ENCODE measurements at places on chromosomes 6 and 20.

DNA sequence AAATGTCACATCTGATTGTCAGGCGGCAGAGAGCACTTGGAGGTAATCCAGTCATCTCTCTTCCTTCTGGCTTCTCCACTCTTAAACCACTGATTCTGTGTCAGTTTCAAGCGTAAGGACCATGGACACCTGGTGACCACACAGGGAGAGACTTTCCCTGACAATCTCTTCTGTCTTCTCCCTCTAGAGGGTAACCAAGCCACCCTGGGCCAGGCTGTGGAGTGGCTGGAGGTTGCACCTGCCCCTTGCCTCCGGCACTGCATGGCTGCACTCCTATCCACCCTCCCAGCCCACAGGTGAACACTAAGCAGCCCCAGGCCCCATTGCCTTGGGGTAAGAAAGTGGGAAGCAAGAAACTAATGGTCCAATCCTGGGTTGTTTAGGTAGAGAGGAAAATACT is 78.7 kb downstream of the BFSP1 start:
- no peak for DNase-seq

DNA sequence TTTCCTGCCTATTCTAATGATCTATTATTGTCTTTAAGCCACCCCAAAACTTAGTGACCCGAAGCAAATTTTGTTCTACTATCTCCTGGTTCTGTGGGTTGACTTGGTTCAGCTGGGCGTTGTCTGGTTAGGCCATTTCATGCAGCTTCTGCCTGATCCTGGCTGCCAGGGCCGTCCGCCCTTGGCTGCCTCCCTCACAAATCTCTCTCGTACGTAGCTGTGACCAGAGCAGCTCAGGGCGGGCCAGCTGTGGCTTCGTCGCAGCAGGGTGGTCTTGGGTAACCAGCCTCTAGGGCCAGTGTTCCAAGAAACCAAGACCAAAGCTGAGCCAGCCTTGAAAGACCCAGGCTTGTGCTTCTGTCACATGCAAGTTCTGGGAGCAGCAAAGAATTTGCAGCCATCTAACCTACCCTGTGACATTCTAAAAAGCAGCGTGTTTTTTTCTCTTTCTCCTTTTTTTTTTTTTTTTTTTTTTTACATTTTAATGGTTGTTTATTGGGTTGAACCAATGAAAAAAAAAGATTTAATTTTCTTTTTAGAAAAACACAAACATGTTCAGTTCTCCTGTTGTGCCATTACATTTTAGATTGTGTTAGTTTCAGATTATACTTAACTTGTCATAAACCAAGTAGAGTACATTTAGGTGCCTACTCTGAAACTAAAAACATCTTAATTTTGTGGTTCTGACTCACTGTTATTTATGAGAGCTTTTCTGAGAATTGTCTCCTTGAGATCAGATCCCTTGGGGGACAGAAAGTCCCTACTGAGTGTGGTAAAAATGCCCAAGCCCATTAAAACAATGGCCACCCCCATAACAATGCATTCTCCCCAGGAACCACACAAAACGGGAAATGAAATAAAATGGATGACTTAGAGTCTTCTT is 83.9 kb downstream of the ZDHHC14 start:
- no peak for DNase-seq

GRCh38 chr6:108211671-108212070 is 45.8 kb downstream of the NR2E1 start:
- no peak for DNase-seq

- DNase-seq = peak; percentile 83
Observed at GRCh38 chr6:38350942-38351341, 288.8 kb downstream of the BTBD9 start.

GRCh38 chr20:1346315-1346969 is 17.5 kb upstream of the SDCBP2 start:
- no peak for DNase-seq

GRCh38 chr6:166751051-166751595 is 124.1 kb upstream of the RPS6KA2 start:
- DNase-seq = no peak

- no peak for DNase-seq
Observed at GRCh38 chr6:98579079-98579478, 255.3 kb upstream of the POU3F2 start.

DNA sequence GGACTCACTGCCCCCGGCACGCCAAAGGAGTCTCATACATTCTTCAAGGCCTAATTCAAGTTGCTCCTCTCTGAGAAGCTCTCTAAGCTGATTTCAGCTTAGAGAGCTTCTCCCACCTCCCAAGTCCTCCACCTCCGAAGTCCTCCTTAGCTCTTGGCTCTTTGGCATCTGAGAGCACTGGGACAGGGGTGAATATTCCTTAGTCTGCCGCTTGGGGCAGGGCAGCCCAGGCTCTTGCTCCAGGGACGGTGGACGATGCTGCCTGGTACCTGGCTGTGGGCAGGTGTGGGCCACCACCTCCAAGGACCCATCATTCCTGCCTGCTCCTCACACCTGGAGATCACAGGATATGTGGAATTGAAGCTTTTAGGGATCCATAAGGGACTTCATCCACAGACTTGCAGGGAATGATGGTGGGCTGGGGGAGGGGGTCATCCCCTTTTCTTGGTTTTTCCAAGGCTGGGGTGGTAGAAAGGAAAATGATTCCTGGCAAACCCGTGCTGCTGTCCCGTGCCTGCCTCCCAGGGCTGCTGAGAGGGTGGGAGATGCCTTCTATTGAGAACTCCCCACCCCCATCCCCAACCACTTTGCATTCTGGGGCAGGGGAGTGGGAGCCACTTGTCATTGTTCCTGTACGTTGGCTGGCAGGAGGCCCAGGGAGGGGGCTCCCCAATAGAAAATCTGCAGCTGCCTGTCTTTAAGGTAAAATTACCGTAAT is 57.4 kb downstream of the ARHGAP40 start:
- DNase-seq = no peak

DNA sequence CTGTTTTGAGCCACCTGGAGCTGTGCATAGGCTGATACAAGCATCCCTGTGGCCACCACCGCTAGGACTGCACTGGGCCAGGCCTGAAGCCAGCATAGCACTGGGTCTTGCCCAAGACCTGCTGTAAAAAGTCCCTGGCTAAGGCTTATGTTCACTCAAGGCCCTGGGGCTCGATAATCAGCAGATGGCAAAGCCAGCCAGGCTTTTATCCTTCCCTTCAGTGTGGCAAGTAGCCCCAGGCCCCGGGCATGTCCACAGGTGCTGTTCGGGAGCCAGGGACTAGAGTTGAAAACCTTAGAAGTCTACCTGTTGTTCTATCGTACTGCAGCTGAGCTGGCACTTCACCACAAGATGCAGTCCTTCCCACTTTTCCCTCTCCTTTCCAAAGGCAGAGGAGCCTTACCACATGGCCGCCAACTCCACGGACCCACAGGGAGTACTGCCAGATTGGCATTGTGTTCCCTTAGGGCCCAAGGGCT is 226.4 kb upstream of the ZNF217 start:
- DNase-seq = no peak

- no peak for DNase-seq
Observed at GRCh38 chr6:99611148-99611547, 4.5 kb downstream of the PRDM13 start.

DNA sequence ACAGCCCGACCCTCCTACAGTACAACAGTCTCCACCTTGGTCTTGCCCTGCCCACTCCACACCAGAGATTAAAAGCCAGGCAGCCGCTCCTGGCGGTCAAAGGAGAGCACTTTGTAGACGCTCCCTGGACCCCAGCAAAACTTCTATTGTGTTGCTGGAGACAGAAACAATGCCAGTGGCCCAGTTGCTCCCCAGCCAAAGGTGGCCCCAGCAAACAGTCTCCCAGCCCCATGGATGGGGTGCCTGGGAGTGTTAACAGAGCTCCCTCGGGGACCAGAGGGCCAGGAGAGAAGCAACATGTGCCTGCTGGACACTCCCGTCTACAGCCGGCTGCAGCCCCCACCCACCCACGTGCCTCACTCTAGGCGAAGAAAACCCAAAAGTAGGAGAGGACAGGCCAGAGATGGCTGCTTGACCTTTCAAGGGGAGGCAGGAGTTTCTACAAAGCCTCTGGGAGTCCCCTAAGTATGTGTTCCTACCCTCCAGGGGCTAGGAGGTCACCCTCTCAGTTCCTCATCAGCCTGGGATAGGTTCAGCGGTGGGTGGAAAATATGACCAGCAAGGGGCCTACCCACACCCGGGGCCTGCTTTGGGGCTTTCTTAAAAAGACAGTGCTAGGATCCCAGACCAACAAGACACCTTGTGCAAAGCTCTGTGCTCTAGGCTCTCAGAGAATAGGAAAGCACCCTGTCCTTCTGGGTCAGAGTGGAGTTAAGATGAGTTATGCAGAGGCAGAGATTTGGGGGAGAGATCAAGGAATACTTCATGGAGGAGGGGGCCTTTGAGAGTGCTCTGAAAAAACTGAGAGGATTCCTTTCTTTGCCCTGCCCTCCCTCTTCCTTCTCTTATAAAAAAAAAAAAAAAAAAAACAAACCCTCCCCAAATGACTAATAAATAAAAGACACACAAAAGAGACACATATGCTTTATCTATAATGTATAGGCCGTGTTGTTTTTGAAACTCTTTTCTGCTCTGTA is 19.0 kb upstream of the PREX1 start:
- DNase-seq = no peak

DNA sequence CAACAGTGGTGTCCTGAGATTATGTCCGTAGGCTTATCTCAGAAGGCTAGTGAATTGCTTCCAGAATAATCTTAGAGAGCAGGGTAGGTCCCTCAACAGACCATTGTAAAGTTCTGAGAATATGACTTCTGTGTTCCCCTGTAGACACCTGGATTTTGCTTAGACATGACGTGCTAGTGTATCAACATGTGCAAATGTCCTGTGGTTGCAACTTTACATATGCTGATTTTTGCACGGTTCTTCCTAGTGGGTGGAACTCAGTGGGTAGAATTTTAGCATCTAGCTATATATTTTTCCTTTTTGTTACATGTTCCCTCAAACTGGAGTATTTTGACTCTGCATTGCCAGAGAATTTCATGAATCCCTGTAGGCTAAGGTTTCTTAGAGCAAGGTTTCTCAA is 459.2 kb downstream of the RNF144B start:
- DNase-seq = no peak

- DNase-seq = no peak
Observed at GRCh38 chr6:106132153-106132698, 46.1 kb downstream of the PRDM1 start.

DNA sequence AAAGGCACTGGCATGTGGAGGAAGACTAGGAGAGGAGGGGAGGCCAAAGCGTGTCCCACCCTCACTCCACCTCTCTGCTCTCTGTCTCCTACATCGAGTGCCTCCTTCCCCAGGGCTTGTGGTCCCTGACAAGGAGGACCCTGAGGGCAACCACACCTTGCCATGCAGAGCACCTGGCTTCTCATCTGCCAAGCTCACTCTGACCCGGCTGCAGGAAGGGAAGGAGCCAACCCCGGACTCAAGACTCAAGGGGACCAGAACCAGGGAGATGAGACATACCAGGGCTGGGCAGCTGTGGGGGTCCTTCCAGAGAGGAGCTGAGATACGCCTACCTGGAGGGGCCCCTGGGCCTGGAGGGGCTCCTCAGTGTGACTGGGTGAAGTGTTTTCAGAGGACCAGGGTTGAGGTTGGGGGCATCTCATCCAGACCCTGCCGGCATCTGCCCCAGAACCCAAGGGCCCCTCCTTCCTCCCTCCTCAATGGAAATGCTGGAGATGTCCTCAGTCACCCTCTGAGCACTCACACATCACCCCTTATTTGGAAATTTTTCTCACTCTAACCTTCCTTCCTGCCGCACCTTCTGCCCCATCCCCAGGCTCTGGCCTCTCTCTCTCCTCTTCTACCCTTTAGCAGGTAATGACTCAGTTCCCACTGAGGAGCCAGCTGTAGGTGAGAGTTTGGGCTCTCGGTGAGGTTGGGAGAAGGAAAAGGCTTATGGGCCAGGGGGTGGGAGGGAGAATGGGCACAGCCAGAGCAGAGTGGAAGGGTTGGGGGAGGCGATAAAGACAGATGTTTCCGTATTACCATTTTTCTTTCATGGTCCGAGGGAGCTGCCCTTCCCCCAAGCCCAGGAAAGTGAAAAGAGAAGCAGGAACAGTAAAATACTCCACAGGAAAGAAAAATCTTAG is 32.0 kb upstream of the POU5F1 start:
- DNase-seq = no peak

DNA sequence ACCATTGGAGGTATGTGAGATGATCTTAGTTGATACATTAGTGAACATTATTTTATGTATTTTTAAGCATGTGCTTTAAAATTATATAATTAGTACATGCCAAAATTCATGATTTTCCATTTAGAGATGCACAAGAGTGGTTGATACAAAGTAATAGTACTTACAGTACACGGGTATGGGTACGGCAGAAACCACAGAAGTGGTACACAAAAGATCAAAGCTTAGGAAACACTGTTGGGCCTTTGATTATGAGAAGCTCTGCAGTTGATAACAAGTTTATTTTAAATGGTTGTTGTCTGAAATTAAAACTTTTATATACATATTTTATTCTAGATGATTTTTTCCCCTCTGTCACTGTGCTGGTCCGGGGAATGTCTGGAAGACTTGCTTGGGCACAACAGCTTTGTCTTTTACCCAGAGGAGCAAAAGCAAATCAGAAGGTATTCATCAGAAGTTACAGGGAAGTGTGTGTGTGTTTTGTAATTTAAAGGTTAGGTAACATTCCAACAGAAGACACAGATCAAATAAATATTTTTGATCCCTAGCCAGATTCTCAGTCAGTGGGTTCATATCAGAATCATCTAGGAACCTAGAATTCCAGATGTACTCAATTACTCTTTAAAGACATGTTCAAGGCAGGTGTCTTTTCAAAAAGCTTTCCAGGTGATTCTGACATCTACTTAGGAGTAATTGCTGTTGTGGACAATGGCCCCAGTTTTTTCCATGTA is 32.5 kb upstream of the ADIG start:
- no peak for DNase-seq

DNA sequence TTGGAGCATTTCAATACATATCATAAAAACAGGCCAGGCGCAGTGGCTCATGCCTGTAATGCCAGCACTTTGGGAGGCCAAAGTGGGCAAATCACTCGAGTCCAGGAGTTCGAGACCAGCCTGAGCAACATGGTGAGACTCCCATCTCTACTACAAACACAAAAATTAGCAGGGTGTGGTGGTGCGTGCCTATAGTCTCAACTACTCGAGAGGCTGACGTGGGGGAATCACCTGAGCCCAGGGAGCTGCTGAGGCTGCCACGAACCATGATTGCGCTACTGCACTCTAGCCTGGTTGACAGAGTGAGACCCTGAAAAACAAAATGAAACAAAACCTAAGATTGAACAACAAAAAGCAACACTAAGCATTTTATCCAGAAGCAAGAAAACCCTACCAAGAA is 47.2 kb downstream of the BACH2 start:
- no peak for DNase-seq

DNA sequence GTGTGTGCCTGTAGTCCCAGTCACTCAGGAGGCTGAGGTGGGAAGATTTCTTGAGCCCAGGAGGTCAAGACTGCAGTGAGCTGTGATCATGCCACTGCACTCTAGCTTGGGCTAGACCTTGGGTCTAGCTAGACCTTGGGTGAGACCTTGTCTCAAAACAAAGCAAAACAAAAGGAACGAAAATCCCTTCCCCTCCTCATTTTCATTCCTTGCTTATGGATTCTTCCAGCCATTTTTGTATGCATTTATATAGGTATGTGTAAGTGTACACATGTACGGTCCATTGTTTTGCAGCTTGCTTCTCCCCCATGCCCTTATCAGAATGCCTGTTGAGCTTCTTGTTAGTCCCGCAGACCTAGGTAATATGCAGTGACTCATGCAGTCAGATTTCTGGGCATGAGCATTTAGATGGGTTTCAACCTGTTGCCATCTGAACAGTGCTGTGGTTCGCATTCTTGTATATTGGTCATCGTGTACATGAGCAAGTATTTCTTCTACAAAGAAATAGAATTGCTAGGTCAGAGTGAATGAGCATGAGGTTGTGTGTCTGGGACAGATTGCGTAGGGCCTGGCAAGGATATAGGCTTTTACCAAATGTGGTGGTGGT is 73.2 kb downstream of the ATRN start:
- DNase-seq = no peak
